Activated T-cell treated with anti-CD3 and anti-CD28 coated beads, Interleukin-2, amount 50 U/mL, for 72 hours (primary cell): ENCODE measurements at places on chromosomes 12 and 14. TPM values are rescaled to one million over a fixed set of nuclear protein-coding genes. Genes with fewer than 3 reads are reported as not detected.

- peaks cover 75% of the 10 kb centered on the region for H3K27me3 ChIP-seq
- no peak overlapping the region for H3K27ac ChIP-seq
- H3K36me3 ChIP-seq = no peaks in the 10 kb centered on the region
- H3K4me3 ChIP-seq = peak overlapping the region; percentile 86
These were observed 1.4 kb upstream of the DNAJC22 start for GRCh38 chr12:49345051-49345824.

Gene MYO1H
- not detected for total RNA-seq

Gene PLEKHD1
- not detected for total RNA-seq

Gene MMAB
- total RNA-seq = 13.9 TPM

DNA sequence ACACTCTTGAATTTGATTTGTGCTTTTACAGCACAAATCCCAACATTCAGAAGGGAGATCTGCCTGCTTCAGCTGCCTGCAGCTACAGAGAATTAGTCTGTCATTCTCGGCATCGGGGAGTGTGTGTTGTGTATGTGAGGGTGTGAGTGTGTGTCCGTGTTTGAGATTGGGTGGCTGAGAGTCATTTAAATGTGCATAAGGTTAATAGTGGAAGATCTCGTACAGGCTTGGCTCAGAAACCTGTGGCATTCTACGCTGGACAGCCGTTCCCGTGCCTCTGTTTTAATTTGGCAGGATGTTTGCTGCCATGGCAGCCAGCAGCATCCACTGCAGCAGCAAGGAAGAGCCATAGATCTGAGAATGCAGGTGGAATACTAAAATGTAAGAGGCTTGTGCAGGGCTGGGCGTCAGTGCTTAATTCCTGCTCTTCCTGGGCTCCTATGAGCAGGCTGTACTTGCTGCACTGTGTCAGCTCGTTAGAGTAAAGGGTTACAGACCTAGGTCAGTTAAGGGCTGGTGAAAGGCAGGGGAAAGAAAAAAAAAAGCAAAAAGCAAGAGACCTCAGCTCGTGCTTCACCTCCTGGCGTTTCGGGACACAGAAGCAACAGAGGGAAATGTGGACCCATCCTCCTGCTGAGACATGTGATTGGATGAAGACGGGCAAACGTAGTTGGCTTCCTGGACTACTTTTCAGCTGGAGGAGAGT is 205.4 kb downstream of the NAV3 start:
- DNase-seq = no peak
- no peak overlapping the region for H3K27ac ChIP-seq
- H3K36me3 ChIP-seq = no peaks in the 10 kb centered on the region
- H3K4me1 ChIP-seq = no peaks in the 10 kb centered on the region
- H3K27me3 ChIP-seq = no peaks in the 10 kb centered on the region

GRCh38 chr14:59582161-59582560 is 5.5 kb upstream of the CCDC175 start:
- DNase-seq = no peak
- H3K4me3 ChIP-seq = no peak overlapping the region
- no peak overlapping the region for H3K27ac ChIP-seq
- peaks cover 17% of the 10 kb centered on the region for H3K4me1 ChIP-seq
- H3K36me3 ChIP-seq = peaks cover 2% of the 10 kb centered on the region

Gene JPH4
- total RNA-seq = 1.5 TPM

DNA sequence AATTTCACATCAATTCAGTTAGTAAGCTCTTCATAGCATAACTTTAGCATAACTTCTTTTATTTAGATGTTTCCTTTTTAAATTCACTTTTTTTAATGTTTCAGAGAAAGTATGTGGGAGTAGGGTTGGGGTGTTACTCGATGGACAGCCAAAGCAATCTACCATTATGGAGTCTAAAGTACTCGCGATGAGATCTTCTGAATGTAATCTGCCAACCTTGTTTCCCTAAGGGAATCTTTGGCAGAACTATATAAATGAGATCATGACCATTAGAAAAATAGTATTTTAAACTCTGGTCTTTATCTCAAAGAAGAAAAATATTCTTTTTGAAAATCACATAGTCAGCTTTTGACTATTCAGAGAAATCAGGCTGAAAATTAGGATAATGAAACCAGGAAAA is 103.9 kb downstream of the BBS10 start:
- no peaks in the 10 kb centered on the region for H3K36me3 ChIP-seq
- H3K27me3 ChIP-seq = peaks cover 36% of the 10 kb centered on the region
- no peaks in the 10 kb centered on the region for H3K4me1 ChIP-seq
- no peak overlapping the region for H3K4me3 ChIP-seq
- DNase-seq = no peak

Gene SERPINA1
- total RNA-seq = 68.9 TPM

DNA sequence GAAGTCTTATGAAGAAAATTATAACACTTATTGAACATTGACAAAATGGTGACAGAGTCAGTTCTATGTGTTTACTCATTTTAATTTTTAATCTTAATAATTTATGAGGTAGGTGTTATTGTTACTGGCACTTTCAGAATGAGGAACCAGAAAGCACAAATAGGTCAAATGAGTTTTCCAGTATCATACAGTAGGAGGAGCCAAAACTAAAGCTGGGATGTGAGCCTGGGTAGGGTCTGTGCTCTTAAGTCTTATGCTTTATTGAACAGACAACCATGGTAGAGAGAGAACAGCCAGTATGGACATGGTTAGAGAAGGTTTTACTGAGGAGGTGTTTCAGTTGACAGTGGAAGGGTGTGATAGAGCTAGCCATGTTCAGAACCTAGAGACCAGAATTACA is 775.7 kb downstream of the TMTC2 start:
- H3K4me3 ChIP-seq = no peak overlapping the region
- no peaks in the 10 kb centered on the region for H3K4me1 ChIP-seq
- no peaks in the 10 kb centered on the region for H3K27me3 ChIP-seq
- H3K36me3 ChIP-seq = no peaks in the 10 kb centered on the region
- no peak overlapping the region for H3K27ac ChIP-seq

Gene PRPH
- total RNA-seq = 1.7 TPM

GRCh38 chr12:27555361-27555760 is 31.4 kb downstream of the PPFIBP1 start:
- no peak for DNase-seq
- no peaks in the 10 kb centered on the region for H3K36me3 ChIP-seq
- no peak overlapping the region for H3K27ac ChIP-seq

DNA sequence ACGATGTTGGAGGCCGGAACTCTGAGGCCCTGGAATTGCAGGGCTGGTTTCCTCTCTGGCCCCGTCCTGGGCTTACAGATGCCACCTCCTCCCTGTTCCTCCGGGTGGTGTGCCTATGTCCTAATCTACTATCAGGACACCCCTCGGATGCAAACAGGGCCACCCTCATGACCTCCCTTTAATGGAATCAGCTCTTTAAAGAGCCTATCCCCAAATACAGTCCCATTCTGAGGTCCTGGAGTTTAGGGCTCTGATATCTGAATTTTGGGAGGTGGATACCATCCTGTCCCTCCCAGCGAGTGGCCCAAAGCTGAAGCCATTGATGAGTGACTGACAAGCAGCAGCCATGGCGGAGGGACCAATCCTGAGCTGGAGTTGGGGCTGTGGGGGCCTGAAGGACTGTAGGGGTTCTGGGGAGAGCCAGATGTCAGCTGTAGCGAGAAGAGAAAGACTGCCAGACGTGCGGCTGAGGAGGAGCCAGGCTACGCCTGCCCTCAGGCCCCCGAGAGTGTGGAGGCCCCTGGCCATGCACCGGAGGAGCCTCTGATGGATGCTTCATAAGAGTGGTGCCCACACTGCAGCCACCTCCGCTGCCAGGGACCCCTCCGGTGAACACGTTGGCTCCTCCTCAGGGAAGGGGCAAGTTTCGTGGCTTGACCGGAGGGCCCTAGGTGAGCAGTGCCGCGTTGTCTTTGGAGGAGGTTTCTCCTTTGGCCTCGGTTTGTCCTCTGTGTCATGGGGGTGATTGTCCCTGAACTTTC is 100.2 kb downstream of the KIF26A start:
- H3K36me3 ChIP-seq = peaks cover 2% of the 10 kb centered on the region
- H3K27ac ChIP-seq = no peak overlapping the region
- no peaks in the 10 kb centered on the region for H3K27me3 ChIP-seq
- no peak for DNase-seq
- H3K4me3 ChIP-seq = no peak overlapping the region

Gene MYF6
- total RNA-seq = not detected

DNA sequence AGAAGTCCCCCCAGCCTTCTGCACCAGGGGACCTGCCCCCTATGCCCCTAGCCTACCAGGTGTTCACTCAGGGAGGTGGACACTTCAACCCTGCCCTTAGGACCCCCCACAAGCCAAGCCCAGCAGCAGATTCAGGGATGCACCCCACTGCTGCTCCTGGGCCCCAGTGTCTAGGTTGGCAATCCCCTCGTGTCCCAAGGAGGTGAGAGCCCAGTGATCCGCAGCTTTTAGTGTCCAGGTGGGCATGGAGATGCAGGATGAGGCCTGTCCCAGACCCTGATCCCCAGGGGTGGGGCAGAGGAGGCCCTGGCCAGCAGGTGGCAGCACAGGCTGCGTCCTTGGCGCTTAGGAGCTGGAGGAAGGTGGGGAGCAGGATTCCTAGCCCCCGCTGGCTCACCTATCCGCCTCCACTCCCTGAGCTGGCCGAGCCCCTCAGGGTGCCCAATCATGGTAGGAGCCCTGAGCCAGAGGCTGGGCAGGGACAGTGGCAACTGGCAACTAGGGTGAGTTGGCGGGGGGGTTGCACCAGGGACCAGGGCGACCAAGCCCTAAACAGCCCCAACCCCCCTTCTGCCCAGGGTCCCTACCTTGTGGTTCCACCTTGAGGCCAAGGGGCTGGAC is 4.1 kb downstream of the CKB start:
- H3K36me3 ChIP-seq = no peaks in the 10 kb centered on the region
- H3K4me3 ChIP-seq = no peak overlapping the region
- H3K27ac ChIP-seq = no peak overlapping the region
- DNase-seq = peak; percentile 65

Gene SLC7A7
- total RNA-seq = 0.21 TPM

DNA sequence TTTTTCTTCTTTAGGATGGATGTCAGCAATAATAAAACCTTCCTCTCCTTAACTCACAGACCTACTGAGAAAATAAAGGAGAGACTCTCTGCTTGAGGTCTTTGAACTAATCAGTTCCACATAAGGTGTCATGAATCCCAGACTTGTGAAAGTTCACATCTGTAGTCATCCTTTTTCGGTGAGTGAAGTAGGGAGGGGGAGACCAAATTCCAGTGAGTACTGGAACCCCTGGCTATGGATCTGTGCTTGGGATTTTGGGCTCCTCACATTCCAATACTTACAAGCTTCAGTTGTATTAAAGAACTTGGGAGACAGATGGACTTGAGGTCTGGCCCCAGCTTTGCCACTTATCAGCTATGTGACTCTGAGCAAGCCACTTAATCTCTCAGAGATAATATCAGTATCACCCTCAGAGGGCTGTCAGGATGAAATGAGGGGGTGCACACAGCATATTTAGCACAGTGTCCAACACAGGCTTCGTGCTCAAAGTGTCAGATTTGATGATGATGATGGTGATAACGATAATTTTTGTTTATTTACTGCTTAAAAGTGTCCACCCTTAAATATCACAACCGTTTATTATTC is 34.8 kb upstream of the APPL2 start:
- no peak for DNase-seq
- no peak overlapping the region for H3K27ac ChIP-seq
- H3K4me3 ChIP-seq = no peak overlapping the region
- H3K4me1 ChIP-seq = no peaks in the 10 kb centered on the region

Gene LIN7A
- total RNA-seq = not detected

Gene GARIN6
- total RNA-seq = not detected

Gene VWF
- total RNA-seq = 0.02 TPM

DNA sequence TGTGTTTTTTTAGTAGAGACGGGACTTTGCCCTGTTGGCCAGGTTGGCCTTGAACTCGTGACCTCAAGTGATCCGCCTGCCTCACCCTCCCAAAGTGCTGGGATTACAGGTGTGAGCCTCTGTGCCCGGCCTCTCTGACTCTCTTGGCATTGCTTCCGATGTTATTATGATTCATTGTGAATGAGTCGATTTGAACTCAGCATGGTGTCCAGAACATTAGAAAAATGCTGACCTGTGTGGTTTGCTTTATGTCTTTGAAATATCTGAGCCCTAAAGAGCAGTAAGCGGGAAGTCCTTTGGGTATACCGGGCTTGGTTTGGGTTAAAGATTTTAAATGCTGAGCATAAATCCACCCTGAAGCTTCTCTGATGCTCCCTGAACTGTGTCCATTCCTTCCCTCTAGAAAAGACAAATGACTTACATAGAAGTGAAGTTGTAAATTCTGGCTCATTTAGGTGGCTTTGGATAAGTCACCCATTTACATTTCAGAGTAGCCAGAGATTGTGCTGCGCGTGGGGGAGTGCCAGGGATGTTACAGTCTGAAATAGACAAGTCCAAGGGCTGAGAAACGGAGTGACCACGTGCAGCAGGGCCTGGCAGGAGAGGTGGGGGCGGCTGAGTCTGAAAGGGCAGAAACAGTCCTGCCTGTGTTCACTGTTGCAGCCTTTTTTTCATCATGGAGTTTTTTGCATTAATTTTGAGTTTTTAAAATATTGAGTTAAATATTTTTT is 39.6 kb downstream of the SLC15A4 start:
- peak overlapping the region; percentile 51 for H3K27ac ChIP-seq
- no peaks in the 10 kb centered on the region for H3K36me3 ChIP-seq

DNA sequence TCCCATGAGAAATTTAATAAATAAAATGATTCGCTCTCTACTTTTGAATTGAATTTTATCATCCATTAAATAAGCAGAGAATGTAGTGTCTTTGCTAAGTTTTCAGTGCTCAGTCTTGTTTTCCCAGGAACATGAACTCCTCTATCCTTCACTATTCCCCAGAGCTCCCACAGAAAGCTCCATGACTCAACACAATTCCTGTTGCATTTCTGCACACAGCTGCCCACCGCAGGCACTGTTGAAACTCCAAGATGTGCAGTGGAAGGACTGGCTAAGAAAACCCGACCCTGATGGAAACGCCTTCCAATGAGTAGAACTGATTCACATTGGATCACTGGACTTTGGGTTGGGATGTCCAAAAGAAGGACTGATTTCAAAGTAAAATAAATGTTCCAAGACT is 202.4 kb upstream of the AMIGO2 start:
- peak overlapping the region; percentile 30 for H3K27ac ChIP-seq
- peaks cover 76% of the 10 kb centered on the region for H3K4me1 ChIP-seq
- DNase-seq = no peak
- no peaks in the 10 kb centered on the region for H3K36me3 ChIP-seq
- H3K4me3 ChIP-seq = peak overlapping the region; percentile 9

Gene DUSP6
- 115 TPM for total RNA-seq

Gene CNTN1
- total RNA-seq = not detected

DNA sequence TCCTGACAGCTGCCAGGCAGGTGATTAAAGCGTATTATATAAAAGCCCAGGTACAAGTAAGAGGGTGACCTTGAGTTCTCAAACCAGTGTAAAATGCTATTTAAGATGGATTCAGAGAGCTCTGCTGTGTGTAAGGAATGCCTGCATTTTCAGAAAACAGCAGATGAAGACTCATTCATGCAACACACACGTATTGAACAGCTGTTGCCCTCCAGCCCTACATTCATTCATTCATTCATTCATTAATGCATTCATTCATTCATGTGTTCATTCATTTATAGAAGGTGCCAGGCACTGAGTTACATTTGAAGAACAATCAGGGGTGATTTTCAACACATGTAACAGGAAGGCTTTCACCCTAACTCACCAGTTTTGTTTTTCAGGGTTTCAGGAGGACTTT is 27.4 kb upstream of the ELK3 start:
- no peaks in the 10 kb centered on the region for H3K27me3 ChIP-seq
- no peaks in the 10 kb centered on the region for H3K36me3 ChIP-seq
- H3K27ac ChIP-seq = no peak overlapping the region
- no peaks in the 10 kb centered on the region for H3K4me1 ChIP-seq

Gene CACNA1C
- 0.14 TPM for total RNA-seq

- no peak for DNase-seq
- no peak overlapping the region for H3K27ac ChIP-seq
- peaks cover 8% of the 10 kb centered on the region for H3K4me1 ChIP-seq
- H3K27me3 ChIP-seq = no peaks in the 10 kb centered on the region
- no peaks in the 10 kb centered on the region for H3K36me3 ChIP-seq
- no peak overlapping the region for H3K4me3 ChIP-seq
These were observed 21.7 kb downstream of the AICDA start for GRCh38 chr12:8590842-8591545.
